ENCODE measurements at places on chromosomes 7 and 10. TPM values are rescaled to one million over a fixed set of nuclear protein-coding genes. Genes with fewer than 3 reads are reported as not detected.

C10orf143 gene
- total RNA-seq, result 2.5 TPM

C10orf67 gene
- total RNA-seq, result 0.44 TPM

EGR2 gene
- 19.4 TPM for total RNA-seq

NUTM2A gene
- 2.3 TPM for total RNA-seq

SYT15B gene
- 4.6 TPM for total RNA-seq

DGKI gene
- total RNA-seq, result 2.7 TPM

EVX1 gene
- not detected for total RNA-seq

SP4 gene
- total RNA-seq, result 10.6 TPM

DRGX gene
- total RNA-seq, result not detected

NHLRC2 gene
- 42.9 TPM for total RNA-seq

KLF14 gene
- total RNA-seq, result 1.5 TPM

TES gene
- total RNA-seq, result 28.3 TPM

MALRD1 gene
- 1.3 TPM for total RNA-seq

NKX2-3 gene
- not detected for total RNA-seq

GSTO2 gene
- 1.3 TPM for total RNA-seq

LIPK gene
- total RNA-seq, result not detected

CPA2 gene
- 1.5 TPM for total RNA-seq

SPAG6 gene
- not detected for total RNA-seq

GPC2 gene
- 3.1 TPM for total RNA-seq

FAM13C gene
- total RNA-seq, result 10.3 TPM

CCDC172 gene
- total RNA-seq, result not detected

DPP6 gene
- total RNA-seq, result 0.60 TPM

ADRB1 gene
- total RNA-seq, result 1.4 TPM

SYT15 gene
- 5.7 TPM for total RNA-seq

HSPA12A gene
- total RNA-seq, result 137 TPM

PON1 gene
- not detected for total RNA-seq

SFRP4 gene
- 62.6 TPM for total RNA-seq

GIMAP4 gene
- total RNA-seq, result 40.0 TPM

UNCX gene
- total RNA-seq, result not detected

NDUFB2 gene
- 122 TPM for total RNA-seq

MNX1 gene
- total RNA-seq, result not detected

AKR1C1 gene
- total RNA-seq, result 77.1 TPM

DNAJC9 gene
- 14.4 TPM for total RNA-seq

ZNF679 gene
- not detected for total RNA-seq

TUBAL3 gene
- total RNA-seq, result not detected

PPP1R3A gene
- total RNA-seq, result not detected

FGFR2 gene
- 8.4 TPM for total RNA-seq

SERPINE1 gene
- total RNA-seq, result 5.7 TPM

SPDYE5 gene
- total RNA-seq, result not detected

JAZF1 gene
- total RNA-seq, result 10.0 TPM

CHAT gene
- not detected for total RNA-seq

Measured in tibial nerve (tissue), 4 donors.